ENCODE measurements at places on chromosomes 12 and 14.
A peak's percentile ranks its signal among the peaks of the same experiment; 100 is the strongest.

GRCh38 chr14:58815161-58815701 is 177.5 kb downstream of the DACT1 start:
- no peaks in the 10 kb centered on the region for H3K27me3 ChIP-seq
- H3K27ac ChIP-seq: no peak overlapping the region
- H3K4me1 ChIP-seq: no peaks in the 10 kb centered on the region
- H3K36me3 ChIP-seq: no peaks in the 10 kb centered on the region

DNA sequence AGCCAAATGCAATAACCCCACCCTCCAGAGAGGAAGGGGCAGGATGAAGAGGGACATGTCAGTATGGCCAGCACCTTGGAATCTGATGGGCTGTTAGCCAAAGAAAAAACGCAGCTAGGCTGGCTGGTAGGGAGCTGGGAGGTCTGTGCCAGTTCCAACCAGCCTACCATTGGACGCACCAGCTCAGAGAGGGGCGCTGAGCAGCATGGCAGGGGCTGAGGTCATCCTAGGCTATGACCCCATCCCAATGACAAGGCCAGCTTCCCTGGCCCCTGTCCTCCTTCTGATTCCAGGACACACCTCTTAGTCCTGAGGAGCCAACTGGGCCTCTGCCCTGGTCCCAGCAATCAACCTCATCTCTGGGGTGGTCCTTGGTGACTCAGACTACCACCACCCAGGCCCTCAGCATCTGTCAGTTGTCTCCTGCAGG is 12.2 kb downstream of the ACTN1 start:
- peak overlapping the region; percentile 25 for H3K4me3 ChIP-seq
- no peaks in the 10 kb centered on the region for H3K27me3 ChIP-seq
- peak overlapping the region; percentile 80 for H3K27ac ChIP-seq
- DNase-seq: peak; percentile 77
- peaks cover 92% of the 10 kb centered on the region for H3K4me1 ChIP-seq
- H3K36me3 ChIP-seq: peaks cover 7% of the 10 kb centered on the region

GRCh38 chr12:92546635-92547348 is 156.0 kb upstream of the PLEKHG7 start:
- no peak overlapping the region for H3K4me3 ChIP-seq
- no peaks in the 10 kb centered on the region for H3K36me3 ChIP-seq
- H3K4me1 ChIP-seq: no peaks in the 10 kb centered on the region
- DNase-seq: no peak

- H3K4me1 ChIP-seq: peaks cover 23% of the 10 kb centered on the region
- no peaks in the 10 kb centered on the region for H3K27me3 ChIP-seq
- peak overlapping the region; percentile 82 for H3K27ac ChIP-seq
- DNase-seq: peak; percentile 68
- no peak overlapping the region for H3K4me3 ChIP-seq
These were observed 198.2 kb upstream of the PLEKHG7 start for GRCh38 chr12:92504594-92504981.

GRCh38 chr12:121964813-121965643 is 46.6 kb downstream of the CFAP251 start:
- no peak overlapping the region for H3K27ac ChIP-seq
- no peak overlapping the region for H3K4me3 ChIP-seq
- H3K4me1 ChIP-seq: no peaks in the 10 kb centered on the region

DNA sequence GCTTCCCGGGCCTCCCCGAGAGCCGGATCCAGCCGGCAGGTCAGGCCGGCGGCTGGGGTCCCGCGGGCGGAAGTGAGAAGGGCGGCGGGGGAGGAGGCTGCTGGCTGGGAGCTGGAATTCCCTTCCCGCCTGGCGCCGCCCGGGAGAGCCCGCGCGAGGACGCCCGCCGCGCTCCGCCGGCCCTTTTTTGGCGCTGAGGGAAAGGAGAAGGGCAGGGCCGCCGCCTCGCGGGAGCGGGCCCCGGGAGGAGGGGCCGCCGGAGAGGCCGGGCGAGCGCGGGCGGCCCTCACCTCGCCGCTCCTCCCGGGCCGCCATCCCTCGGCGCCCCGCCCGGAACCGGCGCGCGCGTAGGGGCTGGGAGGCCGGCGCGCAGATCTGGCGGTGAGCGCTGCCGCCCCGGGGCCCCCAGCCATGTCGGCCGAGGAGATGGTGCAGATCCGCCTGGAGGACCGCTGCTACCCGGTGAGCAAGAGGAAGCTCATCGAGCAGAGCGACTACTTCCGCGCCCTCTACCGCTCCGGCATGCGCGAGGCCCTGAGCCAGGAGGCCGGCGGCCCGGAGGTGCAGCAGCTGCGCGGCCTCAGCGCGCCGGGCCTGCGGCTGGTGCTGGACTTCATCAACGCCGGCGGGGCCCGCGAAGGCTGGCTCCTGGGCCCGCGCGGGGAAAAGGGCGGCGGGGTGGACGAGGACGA is at the start of the genes KLHL42 and MANSC4:
KLHL42 (plus strand) TSS at position 314 of the 692 bp plus-strand sequence; CDS start at position 412, 98 bp downstream.
MANSC4 (minus strand) TSS at position 317 of the 692 bp plus-strand sequence. CDS start 8,960 bp downstream, outside the sequence.
- H3K27me3 ChIP-seq: no peaks in the 10 kb centered on the region
- H3K4me3 ChIP-seq: peak within 1 kb of the TSS; percentile 91
- DNase-seq: no peak
- no peaks in the 10 kb centered on the region for H3K4me1 ChIP-seq

GRCh38 chr14:36313898-36314297 is 6.5 kb downstream of the MBIP start:
- peaks cover 6% of the 10 kb centered on the region for H3K4me1 ChIP-seq
- H3K27ac ChIP-seq: no peak overlapping the region
- H3K27me3 ChIP-seq: no peaks in the 10 kb centered on the region

DNA sequence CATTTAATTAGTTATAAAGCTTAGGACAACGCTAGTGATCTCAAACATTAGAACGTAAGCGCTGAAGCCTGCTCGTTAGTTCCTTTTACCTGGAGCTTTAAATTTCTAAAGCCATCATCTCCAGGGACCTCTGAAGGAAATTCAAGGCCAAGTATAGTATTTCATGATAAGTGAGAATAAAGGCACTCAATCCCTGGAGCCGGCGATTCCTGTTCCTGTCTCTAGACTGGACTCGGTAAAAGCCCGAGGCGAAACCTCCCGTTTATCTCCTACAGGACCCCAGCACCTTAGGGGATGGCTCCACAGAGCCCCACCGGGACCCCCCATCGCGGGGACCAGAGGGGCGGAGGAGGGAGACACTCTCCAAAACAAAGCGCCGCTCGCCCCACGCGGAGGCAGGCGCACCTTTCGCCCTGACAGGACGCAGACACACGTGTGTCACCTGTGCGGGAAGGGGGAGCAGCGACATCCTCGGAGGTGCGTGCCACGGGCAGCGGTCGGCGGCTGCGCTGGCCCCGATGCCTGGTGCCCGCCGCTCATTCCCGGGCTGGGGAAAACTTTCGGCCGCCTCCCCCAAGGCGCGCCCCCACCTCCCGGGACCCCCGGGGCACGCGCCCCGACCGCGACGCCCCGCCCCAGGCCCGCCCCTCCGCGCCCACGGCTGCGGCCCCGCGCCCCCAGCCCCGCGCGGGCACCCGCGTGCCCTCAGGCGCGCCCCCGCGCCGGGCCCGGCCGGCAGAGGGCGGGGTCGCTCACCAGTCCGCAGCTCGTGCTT is 678 bp downstream of the RPS6KA5 start:
- no peaks in the 10 kb centered on the region for H3K27me3 ChIP-seq
- peaks cover 9% of the 10 kb centered on the region for H3K4me1 ChIP-seq
- DNase-seq: no peak
- peak overlapping the region; percentile 94 for H3K27ac ChIP-seq
- peak overlapping the region; percentile 98 for H3K4me3 ChIP-seq

GRCh38 chr14:21902561-21903181 is 229.1 kb upstream of the OR4E1 start:
- no peak for DNase-seq
- H3K27me3 ChIP-seq: no peaks in the 10 kb centered on the region
- no peak overlapping the region for H3K4me3 ChIP-seq
- no peaks in the 10 kb centered on the region for H3K4me1 ChIP-seq

DNA sequence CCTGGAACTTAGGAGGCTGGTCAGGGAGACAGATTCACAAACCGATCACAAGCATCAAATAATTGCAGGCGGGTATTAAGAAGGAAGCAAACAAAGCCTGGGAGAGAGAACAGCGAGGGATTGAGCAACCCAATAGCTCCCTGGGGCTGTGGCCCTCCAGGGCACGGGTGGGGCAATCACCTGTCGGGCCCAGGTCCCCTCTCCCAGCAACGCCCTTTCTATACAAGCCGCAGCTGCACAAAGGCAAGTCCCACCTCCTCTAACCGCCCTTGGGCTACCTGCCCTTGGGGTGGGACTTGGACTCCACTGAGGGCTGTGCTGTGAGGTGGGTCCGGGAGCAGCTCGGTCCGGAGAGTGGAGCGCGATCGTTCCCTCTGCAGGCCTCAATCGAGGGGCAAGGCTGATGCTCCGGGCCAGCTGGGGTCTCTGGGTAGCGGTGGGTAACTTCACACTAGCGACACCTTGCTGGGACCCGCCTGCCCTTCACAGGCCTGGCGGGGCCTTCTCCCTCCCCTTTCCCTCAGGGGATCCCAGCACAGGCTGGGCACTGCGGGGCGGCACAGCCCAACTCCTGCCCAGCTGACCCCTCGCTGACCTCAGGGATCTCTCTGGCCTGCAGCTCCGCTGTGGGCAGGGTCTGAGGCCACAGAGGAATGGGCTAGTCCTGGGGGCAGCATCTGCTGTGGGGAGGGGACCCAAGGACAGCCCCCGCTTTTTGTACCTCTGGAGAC is 8.0 kb downstream of the PHB2 start:
- H3K4me1 ChIP-seq: peaks cover 10% of the 10 kb centered on the region
- H3K36me3 ChIP-seq: peaks cover 24% of the 10 kb centered on the region
- no peaks in the 10 kb centered on the region for H3K27me3 ChIP-seq
- H3K4me3 ChIP-seq: no peak overlapping the region
- H3K27ac ChIP-seq: peak overlapping the region; percentile 38

DNA sequence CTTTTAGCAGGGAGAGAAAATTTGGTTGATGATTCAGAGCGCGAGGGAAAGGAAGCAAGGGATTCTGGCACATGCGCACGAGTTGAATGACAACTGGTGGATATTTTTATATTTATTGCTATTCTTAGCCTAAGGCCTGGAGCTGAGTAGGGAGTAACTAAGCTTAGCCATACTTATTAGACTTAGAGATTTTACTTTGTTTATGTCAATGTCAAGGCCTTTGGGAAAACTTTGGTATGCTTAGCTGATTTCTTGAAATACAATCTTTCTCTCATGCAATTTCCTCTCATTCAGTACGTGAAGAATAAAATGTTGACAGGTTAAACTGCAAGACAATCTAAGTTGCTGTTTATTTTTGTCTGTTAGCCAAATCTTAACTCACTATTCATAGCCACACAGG is 101.1 kb downstream of the CRADD start:
- H3K27ac ChIP-seq: peak overlapping the region; percentile 92
- H3K27me3 ChIP-seq: no peaks in the 10 kb centered on the region

GRCh38 chr14:20578784-20579502 is 8.9 kb downstream of the RNASE11 start:
- H3K4me1 ChIP-seq: no peaks in the 10 kb centered on the region
- H3K27ac ChIP-seq: no peak overlapping the region
- H3K36me3 ChIP-seq: no peaks in the 10 kb centered on the region
- no peaks in the 10 kb centered on the region for H3K27me3 ChIP-seq
- no peak overlapping the region for H3K4me3 ChIP-seq

GRCh38 chr14:75591987-75592575 is 13.7 kb downstream of the FLVCR2 start:
- no peak overlapping the region for H3K4me3 ChIP-seq
- no peaks in the 10 kb centered on the region for H3K36me3 ChIP-seq
- H3K27ac ChIP-seq: no peak overlapping the region

DNA sequence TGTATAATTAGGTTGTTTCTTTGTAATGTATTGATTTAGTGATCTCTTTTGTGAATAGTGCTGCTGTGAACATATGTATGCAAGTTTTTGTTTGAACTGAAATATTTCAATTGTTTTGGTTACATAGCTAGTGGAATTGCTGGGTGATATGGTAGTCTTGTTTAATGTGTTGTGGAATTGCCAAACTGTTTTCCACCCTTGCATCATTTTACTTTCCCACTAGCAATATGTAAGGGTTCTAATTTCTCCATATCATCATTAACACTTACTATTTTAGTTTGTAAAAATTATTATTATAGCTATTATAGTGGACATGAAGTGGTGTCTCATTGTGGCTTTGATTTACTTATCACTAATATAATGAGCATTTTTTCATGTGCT is 5.9 kb downstream of the G2E3 start:
- H3K36me3 ChIP-seq: no peaks in the 10 kb centered on the region
- DNase-seq: no peak
- peaks cover 5% of the 10 kb centered on the region for H3K4me1 ChIP-seq
- no peak overlapping the region for H3K4me3 ChIP-seq
- H3K27ac ChIP-seq: no peak overlapping the region

DNA sequence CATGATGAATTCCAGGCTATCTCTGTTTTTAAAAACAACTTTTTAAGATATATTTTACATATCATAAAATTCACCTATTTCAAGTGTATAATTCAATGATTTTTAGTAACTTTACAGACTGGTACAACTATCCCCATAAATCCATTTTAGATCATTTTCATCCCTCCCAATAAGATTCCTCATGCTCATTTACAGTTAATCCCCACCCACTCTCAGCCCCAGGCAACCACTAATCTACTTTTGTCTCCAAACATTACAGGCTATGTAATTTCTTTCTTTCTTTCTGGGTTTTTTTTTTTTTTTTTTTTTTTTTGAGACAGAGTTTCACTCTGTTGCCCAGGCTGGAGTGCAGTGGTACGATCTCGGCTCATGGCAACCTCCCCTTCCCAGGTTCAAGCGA is 81.3 kb downstream of the DNAI7 start:
- H3K4me3 ChIP-seq: no peak overlapping the region
- no peak for DNase-seq
- H3K27me3 ChIP-seq: no peaks in the 10 kb centered on the region
- H3K4me1 ChIP-seq: no peaks in the 10 kb centered on the region

DNA sequence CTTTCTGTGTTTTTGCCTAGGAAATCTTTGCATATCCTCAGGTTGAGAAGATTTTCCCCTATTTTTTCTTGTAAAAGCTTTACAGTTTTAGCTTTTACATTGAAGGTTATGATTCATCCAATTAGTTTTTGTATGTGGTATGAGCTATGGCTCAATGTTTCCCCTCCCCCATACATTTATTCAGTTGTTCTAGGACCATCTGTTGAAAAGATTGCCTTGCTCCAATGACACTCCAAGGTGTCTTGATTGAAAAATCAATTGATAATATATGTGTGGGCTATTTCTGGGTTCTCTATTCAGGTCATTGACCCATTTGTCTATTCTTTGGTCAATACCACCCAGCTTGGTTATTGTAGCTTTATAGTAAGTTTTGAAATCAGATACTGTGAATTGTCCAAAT is 42.6 kb downstream of the LRTM2 start:
- DNase-seq: no peak
- no peaks in the 10 kb centered on the region for H3K27me3 ChIP-seq
- H3K4me3 ChIP-seq: no peak overlapping the region
- no peaks in the 10 kb centered on the region for H3K4me1 ChIP-seq
- no peaks in the 10 kb centered on the region for H3K36me3 ChIP-seq
- H3K27ac ChIP-seq: no peak overlapping the region

Data from ascending aorta (tissue), 2 donors.